ENCODE measurements at places on chromosomes 3 and 15.

GRCh38 chr3:176740906-176741663 lies 456.2 kb downstream of the TBL1XR1 start:
- DNase-seq = no peak

GRCh38 chr15:68729789-68730411 lies 90.8 kb downstream of the ANP32A start:
- DNase-seq = peak; percentile 33

- no peak for DNase-seq
Measured at GRCh38 chr15:27092390-27092789, 121.4 kb downstream of the GABRG3 start.

DNA sequence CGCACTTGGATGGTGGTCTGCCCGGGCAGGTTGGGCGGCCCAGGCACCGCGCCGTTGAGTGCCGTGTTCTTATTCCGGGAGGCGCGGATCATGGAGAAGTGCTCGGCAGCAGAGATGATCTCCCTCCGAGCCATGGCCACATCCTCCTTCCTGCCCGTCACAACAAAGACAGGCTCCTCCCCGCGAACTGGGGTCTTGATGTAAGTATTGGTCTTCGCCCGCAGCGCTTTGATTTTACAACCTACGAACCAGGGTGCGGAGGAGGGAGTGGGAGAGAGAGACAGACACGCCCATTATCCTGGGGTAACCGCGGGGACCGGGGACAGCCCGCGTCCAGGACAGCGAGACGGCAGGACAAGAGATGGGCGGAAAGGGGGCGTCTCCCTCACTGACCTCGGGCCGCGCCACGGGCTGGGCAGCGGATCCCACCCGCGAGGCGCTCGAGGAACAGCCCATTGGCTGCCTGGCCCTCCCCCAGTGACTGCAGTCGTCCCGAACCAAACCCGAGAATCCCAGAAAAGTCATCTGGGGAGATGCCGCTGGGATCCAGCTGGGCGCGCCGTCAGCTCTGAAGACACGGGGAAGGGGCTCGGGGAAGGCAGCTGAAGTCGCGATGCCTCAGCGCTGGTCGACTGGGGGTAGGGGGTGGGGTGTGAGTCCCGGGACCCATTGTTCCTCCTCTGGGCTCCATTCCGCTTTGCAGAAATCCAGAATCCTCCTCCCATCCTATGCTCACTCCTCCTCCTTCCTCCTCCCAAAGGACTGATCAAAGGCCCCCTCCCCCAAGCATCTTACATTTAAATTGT lies 1.2 kb downstream of the MEX3B start:
- peak; percentile 34 for DNase-seq

DNA sequence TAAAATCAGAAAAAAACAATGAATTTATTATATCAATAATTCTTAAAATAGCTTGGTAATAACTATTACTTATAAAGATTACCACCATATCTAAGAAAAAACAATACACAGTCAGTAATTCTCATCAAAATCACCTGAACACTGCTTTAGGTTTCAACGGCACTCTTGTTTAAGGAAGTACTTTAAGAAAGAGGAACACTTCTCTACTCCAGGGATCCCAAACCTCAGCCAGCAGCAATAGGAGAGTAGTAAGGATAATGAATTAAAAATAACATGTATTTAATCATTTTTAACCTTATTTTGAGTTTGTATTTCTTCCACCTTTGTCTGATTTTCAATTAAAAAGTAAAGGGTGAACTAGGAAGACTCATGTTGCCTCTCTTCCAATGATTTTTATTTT lies 494.0 kb upstream of the NR2F2 start:
- DNase-seq = no peak

DNA sequence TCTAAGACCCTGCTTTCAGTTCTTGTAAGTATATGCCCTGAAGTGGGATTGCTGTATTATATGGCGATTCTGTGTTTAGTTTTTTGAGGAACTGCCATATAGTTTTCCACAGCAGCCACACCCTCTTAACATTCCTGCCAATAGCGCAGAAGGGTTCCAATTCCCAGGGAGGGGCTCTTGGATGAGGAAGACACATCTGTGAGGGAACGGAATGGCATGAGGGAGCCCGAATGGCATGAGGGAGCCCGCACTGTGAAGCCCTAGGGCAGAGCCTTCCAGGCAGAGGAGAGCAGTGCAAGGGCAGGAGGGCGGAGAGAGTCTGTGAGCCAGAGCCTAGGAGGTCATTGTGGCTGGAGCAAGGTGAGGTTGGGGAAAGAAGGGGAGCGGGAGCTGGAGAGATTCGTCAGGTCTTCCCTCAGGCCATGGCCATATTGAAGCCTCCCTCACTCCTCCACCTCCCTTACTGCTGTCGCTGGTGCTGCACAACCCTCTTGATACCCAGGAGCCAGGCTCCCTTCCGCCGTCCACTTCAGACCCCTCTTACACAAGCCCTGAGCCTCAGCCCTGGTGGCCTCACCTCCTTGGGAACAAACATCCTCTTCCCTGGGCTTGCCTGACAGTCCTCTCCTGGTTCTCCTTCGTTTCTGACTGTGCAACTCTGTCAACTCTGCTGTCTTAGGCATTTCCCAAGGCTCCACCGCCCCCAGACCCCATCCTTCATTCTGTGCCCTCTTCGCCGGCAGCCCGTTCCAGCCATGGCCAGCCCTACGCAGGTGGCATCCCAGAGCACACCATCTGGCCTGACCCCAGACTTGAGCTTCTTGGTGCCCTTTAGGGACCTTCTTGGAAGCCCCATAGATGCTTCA lies 51.4 kb downstream of the FGD5 start:
- no peak for DNase-seq

DNA sequence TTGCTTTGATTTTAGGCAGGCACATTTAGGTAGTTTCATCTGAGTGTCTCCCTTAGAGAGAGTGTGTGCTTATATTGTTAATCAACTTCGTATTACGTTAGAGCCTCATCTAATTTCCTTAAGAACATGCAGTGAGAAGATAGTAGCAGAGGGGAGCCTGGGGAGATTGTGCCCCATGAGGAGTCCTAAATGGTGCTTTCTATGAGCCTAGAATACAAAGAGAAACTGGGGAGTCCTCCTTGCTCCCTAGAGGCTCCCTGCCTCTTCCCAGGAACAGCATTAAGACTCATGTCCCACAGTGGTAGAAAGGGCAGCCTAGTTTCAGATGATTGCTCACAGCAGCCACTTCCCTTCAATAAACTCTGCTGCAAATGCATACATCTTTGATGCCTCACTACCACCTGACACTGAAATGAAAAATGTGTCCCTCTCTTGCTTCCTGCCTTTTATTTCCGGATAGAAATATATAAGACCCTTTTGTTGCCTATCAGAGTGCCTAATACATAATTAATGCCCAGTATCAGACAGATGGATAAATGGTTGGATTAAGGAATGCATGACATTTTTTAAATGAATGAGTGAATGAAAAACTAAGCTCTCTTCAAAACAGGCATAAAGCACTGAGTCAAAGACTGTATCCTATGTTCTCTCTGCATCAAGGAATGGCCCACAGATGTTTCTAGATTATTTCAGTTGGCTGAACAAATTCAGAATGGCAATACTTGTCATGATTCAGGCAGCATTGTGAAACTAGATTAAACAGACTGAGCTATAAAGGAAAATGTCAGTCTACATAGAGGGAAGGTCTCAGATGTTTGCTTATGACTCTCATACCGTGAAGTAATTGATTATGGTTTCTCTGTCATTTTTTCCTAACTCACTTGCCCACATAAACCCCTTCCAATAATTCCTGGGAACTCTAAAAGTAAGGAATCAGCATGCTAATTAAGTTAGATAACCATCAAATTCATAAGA lies 362.1 kb downstream of the LRRC3B start:
- DNase-seq = no peak

- DNase-seq = no peak
Measured at GRCh38 chr15:97482521-97482920, 478.0 kb upstream of the ARRDC4 start.

DNA sequence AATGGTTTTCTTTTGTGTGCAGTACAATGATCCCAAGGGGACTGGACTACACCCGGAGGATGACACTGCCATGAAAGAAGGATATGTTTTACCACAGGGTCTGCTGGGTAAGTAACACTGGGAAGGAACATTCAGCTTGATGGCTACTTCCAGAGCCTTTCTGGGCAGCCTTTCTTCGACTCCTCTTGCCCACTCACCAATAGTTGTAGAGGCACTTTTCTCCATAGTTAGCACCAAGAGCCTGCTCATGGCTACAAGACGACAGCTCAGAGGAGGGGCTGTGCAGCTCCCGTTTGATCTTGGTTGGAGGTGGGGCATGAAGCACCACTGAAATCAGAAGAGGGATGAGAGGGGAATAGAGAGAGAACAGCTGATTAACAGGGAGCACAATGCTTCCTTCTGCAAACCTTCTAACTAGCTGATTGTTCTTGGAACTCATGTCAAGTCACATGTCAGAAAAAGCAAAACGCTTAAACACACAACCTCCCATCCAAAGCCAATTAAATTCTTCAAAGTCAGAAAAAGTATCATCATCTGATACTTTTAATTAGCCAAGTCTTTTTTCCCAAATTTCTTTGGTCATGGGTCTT lies 27.9 kb downstream of the ETV5 start:
- DNase-seq = no peak

- no peak for DNase-seq
Measured at GRCh38 chr3:127056281-127056680, 73.4 kb downstream of the PLXNA1 start.

DNA sequence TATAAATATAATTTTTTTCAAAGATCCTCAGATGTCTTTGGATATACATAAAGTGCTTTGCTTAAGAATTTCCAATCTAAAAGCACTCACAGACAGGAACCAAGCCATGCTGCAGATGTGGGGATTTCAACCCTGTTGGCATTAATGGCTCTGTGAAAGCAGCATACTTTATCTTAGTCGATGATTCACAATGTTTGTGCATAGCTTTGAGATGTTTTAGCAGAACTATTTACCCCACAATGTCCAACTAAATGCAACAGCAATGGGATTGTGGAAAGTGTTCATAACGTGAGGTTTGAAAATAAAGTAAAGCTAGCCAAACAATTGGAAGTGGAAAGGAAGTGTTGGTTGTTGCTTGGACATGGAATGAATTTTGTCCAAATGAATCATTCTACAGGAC lies 371.4 kb downstream of the SOX2 start:
- no peak for DNase-seq

DNA sequence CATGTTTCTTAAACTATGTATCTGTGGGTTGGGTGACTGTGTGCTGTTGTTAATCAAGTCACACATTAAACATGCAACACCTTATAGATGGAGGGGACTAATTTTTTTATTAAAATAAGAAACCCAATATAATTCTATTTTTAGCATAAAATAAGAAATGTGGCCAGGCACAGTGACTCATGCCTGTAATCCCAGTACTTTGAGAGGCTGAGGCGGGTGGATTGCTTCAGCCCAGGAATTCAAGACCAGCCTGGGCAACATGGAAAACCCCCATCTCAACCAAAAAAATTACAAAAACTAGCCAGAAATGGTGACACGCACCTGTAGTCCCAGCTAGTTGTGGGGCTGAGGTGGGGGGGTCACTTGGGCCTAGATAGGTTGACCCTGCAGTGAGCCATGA lies 1021.0 kb downstream of the EPHA3 start:
- DNase-seq = no peak

DNA sequence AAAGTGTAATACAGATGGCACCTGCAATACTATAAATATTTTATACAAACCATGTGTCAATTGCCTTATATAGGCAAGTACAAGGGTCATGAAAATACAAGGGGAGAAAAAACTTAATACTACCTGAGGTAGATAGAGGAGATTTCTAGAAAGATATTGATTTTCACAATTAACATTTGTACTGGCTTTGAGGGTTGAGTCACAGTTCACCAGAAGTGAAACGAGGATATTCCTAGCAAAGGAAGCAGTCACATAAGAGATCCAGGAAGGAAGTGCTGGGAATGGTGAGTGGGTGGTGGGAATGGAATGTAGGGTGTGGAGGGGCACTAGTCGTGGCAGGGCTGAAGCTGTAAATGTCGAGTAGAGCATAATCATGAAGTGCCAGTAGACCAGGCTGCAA lies 108.7 kb downstream of the P2RY1 start:
- no peak for DNase-seq

GRCh38 chr15:48304398-48304797 lies 26.8 kb upstream of the DUT start:
- no peak for DNase-seq

DNA sequence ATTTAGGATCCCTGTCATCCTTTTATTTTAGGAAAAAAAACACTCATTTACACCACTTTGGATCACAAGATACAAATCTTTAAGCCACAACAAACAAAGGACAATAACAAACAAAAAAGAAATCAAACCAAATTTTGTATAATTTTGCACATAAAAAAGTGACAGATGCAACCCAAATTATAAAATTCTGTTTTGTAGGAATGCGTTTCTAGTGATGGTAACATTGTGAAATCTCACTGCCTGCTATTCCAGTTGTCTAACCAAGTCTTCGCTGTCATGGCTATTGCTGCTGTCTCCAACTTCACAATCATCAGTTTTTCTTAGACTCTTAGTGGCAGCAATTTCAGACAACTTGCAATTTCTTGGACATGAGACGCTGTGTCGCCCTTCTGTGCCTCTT lies 58.3 kb upstream of the ARL6 start:
- DNase-seq = no peak

- no peak for DNase-seq
Measured at GRCh38 chr3:174598885-174599439, 260.2 kb upstream of the NAALADL2 start.
